ENCODE measurements at places on chromosomes 5 and 9.

DNA sequence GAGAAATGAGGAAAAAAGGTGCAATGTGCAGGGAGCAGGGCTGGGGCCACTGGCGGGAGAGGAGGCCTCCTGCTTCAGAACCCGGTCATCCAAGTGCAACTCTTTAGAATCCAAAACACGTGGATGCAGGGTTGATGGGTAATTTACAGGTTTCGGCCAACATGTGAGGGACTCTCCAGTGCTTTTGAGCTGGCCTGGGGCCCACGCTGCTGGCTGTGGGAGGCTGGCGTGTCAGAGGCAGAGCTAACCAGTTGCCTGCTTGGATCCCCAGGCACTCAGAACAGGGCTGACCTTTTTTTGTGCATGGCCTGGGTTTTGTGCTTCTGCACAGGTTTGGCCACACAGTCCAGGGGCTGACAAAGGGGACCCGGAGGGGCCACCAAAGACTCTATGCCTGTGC is 61.6 kb downstream of the GADD45G start:
- DNase-seq = no peak

GRCh38 chr5:95925378-95925744 is 36.3 kb downstream of the ELL2 start:
- DNase-seq = no peak

GRCh38 chr5:1463326-1464095 is 18.3 kb upstream of the SLC6A3 start:
- DNase-seq = no peak

- no peak for DNase-seq
These were observed 120.6 kb downstream of the MSX2 start for GRCh38 chr5:174844971-174845370.

GRCh38 chr9:20684875-20685696 is 1.0 kb downstream of the FOCAD start:
- no peak for DNase-seq

- no peak for DNase-seq
These were observed 14.4 kb upstream of the ABLIM3 start for GRCh38 chr5:149126906-149127305.

GRCh38 chr9:4803670-4804530 is 11.2 kb downstream of the RCL1 start:
- DNase-seq = no peak

- no peak for DNase-seq
These were observed 108.7 kb upstream of the MPDZ start for GRCh38 chr9:13388157-13388556.

GRCh38 chr5:127206320-127207113 is 84.1 kb upstream of the MEGF10 start:
- no peak for DNase-seq

GRCh38 chr9:8705861-8706260 is 906.3 kb upstream of the DMAC1 start:
- DNase-seq = no peak

DNA sequence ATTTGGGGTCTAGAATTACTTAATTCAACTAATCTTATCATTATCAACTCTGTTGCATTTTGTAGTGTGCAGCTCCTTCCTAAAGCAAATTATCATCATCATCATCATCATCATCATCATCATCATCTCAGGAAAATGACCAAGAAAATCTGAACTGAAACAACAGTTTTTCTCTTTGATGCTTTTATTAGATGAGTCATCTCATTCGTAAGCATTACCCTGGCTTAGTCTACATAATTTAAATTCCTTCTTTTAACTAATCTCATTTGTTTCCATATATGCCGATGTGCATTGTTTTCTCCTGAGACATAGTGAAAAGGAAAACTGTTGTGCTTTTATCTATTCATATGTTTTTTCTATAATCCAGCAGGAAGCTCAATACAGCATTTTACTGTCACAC is 173.0 kb upstream of the PDE4D start:
- no peak for DNase-seq
